ENCODE measurements at places on chromosomes 11 and 22.
A peak's percentile ranks its signal among the peaks of the same experiment; 100 is the strongest.

DNA sequence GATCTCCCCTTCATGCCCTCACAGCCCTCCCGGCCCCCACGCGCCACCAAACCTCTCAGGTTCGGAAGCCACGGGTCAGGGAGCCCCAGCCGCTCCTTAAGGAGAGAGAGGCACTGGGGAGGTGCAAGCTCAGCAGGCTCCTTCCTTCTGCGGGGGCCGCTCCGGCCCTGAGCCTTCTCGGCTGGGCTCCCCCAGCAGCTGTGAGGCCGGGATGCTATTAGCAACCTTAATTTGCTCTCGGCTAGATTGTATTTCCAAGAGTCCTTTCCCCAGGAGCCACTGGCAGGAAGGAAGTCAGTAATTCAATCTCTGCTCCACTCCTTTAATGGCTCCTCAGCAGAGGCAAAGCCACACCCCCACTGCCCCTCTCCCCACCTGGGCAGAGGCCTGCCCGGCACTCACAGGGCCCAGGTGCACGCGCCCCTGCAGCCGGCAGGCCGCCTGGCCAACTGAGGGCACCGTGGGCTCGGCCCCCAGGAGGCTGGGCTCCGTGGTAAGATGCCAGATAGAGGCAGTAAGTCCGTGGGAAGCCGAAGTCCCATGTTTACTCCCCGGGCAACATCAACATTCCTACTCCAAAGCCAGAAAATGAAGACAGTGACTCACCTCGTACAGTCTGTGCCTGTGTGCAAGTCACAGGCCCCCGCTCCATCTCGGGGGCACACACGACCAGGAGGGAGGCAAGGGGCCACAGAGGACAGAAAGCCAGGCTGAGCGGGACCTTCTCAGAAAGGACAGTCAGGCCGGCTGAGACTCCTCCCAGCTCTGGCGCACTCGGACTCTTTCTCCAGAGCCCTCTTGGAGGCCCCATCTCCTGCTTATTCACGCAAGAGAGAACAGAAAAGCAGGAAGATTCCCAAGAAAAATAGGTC, 5.2 kb downstream of the IGSF9B start:
- no peak for DNase-seq

GRCh38 chr22:29152045-29152953, 53.4 kb upstream of the EMID1 start:
- DNase-seq = no peak

- no peak for DNase-seq
Observed at GRCh38 chr11:3004481-3004880, 12.4 kb upstream of the NAP1L4 start.

GRCh38 chr22:29744902-29745301, 21.9 kb downstream of the ZMAT5 start:
- no peak for DNase-seq

- no peak for DNase-seq
Observed at GRCh38 chr22:37636186-37636948, 3.1 kb upstream of the SH3BP1 start.

DNA sequence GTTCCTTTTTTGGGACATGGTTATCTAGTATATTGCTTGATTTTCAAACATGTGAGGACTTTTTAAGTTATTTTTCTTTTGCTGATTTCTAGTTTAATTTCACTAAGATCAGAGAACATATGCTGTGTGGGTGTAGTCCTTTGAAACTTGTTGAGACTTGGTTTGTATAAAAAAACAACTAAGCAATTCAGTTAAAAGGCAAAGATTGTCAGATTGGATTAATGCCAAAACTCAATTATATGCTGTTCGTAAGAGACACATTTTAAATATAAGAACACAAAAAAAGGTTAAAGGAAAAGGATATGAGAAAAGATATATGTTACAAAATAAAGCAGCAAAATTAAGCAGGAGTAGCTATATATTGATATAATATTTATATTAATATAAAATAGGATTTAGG, 17.8 kb upstream of the RRM1 start:
- DNase-seq = no peak

GRCh38 chr11:62707277-62707861, at the start of the genes BSCL2 and GNG3:
Gene BSCL2 (minus strand): TSS chr11:62707424. CDS start chr11:62707195, 229 bp downstream.
Gene GNG3 (plus strand): TSS chr11:62707676. CDS start chr11:62708296, 620 bp downstream.
- no peak for DNase-seq

- no peak for DNase-seq
Observed at GRCh38 chr11:92136797-92137196, 87.8 kb upstream of the FAT3 start.

- no peak for DNase-seq
Observed at GRCh38 chr11:135004495-135004894, 592.5 kb upstream of the B3GAT1 start.

DNA sequence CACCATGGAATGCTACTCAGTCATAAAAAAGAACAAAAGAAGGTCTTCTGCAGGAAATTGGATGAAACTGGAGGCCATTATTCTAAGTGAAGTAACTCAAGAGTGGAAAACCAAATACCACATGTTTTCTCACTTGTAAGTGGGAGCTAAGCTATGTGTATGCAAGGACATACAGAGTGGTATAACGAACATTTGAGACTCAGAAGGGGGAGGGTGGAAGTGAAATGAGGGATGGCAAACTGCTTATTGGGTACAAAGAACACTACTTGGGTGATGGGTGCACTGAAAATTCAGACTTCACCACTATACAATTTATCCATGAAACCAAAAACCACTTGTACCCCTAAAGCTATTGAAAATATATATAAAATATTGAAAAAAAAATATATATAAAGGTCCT, 13.4 kb upstream of the CAT start:
- no peak for DNase-seq

GRCh38 chr22:24146194-24146616, 35.1 kb upstream of the SUSD2 start:
- no peak for DNase-seq

- DNase-seq = no peak
Observed at GRCh38 chr11:115257678-115258077, 246.5 kb downstream of the CADM1 start.

DNA sequence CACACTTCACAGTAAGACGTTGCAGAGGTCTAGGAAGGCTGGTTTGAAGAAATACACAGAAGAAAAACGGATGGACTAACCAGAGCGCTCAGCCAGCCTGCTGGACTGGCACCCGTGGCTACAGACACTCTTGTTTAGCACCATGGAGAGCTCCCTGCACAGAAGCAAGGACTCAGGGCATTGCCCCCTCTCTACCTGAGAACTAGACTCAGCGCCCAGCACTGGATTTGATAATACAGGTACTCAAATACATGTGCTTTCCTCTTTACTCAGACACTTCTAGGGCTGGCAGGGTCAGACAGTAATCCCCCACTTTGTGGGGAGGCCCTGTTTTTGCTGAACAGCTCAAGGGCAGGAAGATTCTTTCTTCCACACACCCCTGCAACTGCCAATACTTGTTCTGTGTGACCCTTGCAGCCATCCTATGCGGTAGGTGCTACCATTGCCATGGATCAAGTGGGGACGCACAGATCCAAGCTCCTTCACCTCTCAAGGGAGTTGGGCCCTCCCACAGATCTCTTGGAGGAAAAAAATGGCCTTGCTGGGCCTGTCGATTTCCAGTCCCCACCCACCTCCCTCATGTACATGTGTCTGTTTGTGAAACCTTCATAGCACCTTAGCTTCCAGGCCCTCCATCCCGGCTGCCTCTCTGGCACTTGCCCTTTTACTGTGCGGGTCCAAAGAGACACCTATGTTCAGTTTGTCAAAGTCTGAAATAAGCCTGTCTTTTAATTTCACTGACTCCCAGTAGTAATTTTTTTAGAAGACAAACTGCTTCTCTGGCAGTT, 5.1 kb upstream of the P2RX6 start:
- no peak for DNase-seq

DNA sequence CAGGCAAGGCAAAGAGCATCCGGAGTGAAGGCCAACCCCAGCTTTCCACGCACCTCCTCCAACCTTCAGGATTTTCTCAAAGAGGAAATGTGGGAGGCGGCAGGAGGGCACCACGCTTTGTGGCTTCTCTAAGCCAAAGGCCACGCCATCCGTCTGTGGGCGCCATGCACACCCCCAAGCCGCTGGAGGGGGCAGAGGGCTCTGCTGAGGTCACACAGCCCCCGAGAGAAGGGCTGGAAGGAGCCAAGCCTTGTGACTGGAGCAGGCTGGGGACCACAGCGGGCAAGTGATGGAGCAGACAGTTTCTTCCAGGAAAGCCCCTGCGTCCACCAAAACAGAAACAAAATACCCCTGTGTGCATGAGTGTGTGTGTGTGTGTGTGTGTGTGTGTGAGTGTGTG, 527.4 kb downstream of the BRD1 start:
- no peak for DNase-seq

GRCh38 chr11:106480581-106481190, 403.2 kb downstream of the AASDHPPT start:
- no peak for DNase-seq

- DNase-seq = no peak
Observed at GRCh38 chr11:36411202-36411640, 98.9 kb downstream of the TRAF6 start.

- DNase-seq = no peak
Observed at GRCh38 chr11:4388221-4388620, 5.3 kb downstream of the TRIM21 start.

DNA sequence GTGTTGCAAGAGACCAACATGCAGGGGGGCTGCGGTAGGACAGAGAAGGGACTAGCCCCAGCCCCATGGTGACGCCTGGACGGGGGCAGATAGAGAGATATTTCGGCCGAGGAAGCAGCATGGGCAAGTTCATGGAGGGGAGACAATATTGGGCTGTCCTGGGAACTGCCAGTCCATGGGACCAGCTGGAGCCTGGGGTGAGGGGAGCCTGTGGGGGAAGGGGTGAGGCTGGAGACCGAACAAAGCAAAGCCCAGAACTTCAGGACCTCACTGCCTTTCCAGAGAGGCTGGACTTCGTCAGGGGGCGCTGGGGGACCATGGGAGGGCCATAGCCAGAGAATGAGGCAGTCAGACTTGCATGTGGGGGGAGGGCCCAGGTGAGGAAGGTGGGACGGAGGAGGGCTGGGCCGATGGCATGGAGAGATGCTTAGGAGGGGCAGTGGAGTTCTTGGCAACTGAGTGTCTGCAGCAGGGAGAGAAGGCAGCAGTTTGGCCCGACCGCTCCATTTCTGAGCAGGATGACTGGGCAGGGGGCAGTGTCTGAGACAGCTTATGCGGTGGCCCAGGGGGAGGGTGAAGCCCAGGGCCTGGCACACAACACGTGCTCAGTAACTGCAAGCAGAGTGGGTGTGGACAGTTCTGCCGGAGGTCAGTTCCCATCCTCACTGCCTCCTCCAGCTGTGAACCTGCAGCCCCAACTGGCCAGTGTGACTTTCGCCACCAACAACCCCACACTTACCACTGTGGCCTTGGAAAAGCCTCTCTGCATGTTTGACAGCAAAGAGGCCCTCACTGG, 712 bp downstream of the UPK3A start:
- DNase-seq = no peak

DNA sequence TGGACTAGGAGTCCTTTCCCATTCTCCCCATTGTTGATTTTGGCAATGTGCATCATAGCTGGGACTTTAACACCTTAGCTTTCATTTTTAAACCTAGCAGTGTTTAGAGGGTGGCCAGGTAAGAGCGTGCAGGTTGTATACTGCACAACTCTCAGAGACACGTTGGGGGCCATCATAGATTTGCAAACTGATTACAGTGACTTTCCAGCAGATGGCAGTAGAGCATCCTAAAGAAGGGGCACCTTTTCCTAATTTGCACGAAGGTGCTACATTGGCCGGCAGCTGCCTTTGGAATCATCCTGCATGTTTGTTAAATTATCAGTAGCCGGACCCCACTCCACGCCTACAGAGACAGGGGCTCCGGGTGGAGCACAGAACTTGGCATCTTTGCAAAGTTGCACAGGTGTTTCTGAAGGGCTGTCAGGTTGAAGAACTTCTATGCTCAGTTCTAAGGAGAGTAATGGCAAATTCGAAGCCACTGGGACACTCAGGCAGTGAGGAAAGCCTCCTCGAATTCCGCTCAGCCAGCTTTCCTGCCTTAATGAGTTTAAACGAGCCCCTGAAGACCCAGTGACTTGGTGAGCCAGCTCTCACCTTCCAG, 7.7 kb downstream of the LHFPL7 start:
- no peak for DNase-seq

DNA sequence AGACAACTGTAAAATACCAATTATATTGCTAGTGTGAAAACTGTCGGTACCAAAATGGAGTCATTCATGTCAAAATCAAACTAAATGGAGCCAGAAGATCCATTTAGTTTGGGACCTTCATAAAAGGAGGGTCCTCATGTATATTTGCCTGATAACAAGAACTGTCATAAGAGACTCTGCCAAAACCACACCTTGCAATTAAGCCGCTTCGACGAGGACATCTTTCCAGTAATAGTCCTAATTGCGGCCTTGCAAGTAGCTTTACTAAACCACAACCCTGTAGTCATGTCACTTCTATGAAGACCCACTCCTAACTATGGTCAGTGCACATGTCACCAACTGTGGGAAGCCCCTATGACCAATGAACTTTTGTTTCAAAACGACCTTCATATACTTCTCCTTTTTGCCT, 9.4 kb downstream of the UBQLN3 start:
- no peak for DNase-seq

GRCh38 chr22:29154364-29155048, 51.2 kb upstream of the EMID1 start:
- peak; percentile 58 for DNase-seq

GRCh38 chr22:35462498-35463230, 62.7 kb downstream of the MCM5 start:
- no peak for DNase-seq

DNA sequence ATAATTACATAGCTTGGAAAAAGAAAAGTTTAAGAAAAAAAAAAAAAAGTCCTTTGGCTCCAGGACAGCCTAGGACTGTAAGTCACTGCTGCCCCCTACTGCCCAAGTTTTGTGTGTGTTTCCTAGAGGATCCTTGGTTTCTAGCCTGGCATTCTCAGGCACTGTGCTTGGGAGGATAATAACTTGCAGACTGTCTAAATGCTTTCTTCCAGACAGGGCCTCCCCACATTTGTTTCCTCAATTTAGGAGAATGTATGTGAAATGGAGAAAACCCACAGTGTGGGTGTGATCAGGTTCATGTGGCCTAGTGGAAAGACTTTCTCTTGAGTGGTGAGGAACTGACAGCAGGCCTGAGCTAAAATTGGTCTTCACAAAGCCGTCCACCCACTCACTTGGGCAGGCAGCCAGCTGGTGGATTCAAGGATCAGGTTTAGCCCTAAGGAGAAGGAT, 191.0 kb downstream of the NAV2 start:
- peak; percentile 52 for DNase-seq

- DNase-seq = no peak
Observed at GRCh38 chr11:45964911-45965389, 42.5 kb downstream of the LARGE2 start.

DNA sequence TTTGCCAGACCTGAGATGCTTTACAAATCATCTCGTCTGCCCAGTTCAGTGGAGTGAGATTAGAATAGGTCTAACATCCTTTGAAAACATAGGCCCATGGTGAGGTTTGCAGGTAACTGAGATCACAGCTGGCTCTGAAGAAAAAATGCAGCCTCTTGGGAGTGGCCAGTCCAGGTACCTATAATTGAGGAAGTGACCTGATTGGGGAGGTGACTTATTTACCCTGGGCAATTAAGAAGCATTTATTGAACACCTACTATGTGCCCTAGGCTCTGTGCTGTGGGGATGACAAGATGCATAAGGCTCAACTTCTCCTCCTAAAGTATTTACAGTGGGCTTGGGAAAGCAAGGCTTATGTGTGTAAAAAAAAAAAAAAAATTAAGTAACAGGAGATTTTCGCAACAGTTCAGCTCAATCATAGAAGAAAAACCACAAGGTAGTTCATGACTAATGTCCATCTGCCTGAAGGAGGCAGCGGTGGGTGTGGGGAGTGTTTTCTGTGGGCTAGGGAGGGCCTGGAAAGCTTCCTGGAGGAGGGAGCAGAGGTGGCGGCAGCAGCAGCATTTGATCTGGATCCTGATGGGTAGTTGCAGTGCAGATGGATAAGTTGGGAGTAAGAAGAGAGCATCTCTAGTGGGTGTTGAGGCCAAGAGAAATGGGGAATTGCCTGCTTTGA, 16.1 kb downstream of the MICAL2 start:
- DNase-seq = no peak

- DNase-seq = no peak
Observed at GRCh38 chr11:128235958-128236357, 351.4 kb downstream of the ETS1 start.
